ENCODE measurements at places on chromosomes 3 and 15.

GRCh38 chr3:8555113-8555661 lies 53.6 kb downstream of the LMCD1 start:
- DNase-seq: no peak

GRCh38 chr15:49174902-49175301 lies 4.9 kb downstream of the GALK2 start:
- no peak for DNase-seq

DNA sequence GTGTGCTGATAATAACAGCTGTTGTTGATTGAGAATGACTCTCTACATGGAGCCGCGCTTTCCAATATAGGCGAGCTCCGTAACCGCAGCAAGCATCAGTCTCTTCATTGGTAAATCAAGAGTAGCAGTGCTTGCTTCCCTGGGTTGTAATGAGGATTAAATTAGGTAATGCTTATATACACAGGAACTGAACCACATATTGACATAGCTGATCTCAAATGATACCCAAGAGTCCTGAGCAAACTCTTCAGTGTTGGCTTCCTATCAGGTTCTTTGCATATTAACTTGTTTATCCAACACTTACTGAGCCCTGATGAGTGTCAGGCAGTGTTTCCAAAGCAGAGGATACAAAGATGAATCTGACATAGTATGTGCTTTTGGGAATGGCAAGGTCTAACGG lies 46.4 kb upstream of the SLCO3A1 start:
- no peak for DNase-seq

GRCh38 chr15:60854858-60855564 lies 374.1 kb downstream of the RORA start:
- DNase-seq: no peak

DNA sequence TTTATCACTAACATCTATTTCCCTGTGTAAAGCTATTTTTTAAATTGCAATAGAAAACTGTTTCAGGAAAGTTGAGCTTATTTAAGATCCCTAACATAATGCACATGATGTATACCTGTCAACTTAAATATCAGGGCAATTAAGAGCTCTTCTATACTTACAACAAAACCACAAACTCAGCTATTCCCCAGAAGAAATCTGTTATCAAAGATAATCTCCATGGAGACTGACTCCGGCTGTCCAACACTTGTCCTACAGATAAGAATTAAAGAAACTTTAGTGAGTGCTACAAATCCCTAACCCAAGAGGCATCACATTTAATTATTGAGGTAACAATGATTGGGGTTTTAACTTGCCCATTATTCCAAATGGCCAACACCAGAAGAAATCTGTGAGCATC lies 3.4 kb downstream of the SELENOK start:
- DNase-seq: no peak

DNA sequence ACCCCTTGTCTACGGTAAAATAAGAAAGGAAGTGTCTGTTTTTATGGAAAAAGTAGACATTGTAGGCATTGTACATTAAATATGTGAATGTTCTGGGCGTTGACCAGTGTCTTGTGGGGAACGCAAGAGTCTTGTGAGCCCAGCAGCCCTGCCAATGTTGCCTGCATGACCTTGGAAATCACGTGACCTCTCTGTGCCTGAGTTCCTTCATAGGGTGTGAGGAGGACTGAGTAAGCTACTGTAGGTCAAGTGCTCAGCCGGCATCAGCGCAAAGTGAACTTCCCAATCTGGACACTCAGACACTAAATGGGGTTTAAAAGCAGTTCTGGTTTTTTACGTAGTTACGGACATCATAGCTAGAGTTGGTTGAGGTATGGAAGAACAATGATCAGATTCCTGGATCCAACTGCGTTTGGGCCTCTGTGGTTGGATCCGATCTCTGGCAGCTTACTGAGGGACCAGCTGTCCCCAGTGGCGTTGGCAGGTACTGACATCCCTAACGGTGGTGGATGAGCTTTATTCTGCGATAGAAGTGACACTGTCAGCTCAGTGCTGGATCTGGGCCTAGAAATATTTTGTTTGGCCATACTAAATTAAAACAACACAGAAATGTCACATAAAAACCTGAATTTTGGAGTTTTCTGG lies 63.8 kb downstream of the SPSB4 start:
- DNase-seq: no peak

DNA sequence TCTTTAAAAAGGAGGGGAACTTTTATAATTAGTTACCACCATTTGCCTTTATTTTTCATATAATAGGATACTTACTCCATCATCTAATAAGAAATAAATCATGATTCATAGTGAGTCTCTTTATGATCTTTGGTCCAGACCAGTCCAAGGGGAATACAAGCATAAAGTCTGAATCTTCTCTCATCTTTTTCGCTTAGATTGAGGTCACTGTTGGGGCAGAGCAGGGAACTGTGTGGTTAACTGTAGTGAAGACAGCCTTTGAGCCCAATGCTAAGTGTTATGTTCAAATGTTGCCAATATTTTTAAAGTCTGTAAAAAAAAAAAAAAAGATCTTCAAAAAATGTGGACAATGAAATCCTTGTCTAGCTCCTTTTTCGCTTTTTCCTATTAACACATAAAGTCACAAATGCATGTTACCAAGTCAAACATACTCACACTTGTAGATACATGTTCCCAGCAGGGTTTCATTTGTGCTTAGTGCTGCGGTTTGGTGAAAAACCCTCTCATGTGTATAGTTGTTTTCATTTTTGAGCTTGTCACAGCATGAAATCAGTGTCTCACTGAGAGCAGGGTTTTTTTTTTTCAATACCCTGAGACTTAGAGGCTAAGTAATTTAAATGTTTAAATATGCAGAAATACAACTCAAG lies 72.1 kb downstream of the EPHA3 start:
- no peak for DNase-seq

DNA sequence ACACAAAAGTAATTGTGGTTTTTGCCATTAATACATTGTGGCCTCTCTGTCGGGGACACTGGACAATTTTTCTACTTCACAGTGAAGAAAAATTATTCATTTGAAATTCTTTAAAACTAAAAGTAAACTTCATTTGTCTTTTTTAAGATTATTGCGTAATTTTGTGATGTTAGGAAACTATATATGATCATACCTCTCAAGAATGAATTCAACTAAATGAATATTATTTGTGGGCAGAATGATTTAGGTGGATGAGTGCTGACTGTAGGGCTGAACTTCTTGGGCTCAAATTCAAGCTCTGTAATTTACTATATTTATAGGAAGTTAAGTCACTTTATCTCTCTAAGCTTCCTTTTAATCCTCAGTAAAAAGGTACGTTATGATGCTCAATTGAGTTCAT lies 441.2 kb downstream of the ROBO1 start:
- DNase-seq: no peak

- no peak for DNase-seq
Measured at GRCh38 chr3:167084545-167084944, 295.6 kb downstream of the ZBBX start.

DNA sequence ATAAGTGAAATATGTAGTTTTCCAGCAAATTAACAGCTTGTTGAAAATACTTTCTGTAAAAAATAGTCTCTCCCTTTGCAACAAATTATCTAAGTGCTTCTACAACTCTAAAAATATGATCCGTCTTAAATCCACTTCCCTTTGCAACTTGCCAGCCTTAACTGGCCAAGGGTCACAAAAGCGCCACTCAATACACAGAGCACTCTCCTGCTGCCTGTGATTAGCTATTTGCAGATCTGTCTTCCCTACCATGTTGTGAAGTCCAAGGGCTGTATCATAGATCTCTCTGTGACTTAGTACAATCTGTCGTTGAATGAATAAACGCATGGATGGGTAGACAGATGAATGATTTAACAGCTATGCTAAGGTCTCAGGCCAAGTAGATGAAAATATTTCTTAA lies 76.2 kb downstream of the ITGB5 start:
- no peak for DNase-seq

DNA sequence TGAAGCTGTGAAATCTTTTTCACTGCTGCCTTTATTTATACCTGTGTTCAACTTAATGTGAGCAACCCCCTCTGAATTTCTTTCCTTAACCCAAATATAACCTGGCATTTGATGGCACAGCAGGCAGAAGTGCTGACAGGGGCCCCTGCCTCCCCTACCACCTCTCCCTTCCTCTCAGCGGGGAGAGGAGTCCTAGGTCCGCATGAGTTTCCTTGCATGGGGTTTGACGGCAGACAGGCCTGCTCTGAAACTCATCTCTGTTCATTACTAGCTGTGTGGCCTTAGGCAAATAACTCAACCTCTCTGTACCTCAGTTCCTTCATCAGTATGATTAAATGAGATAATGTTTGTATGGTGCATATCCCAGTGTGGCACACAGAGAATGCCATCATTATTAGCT lies 79.7 kb downstream of the SEC22A start:
- no peak for DNase-seq

- DNase-seq: no peak
Measured at GRCh38 chr3:133115176-133115575, 77.0 kb downstream of the TMEM108 start.

DNA sequence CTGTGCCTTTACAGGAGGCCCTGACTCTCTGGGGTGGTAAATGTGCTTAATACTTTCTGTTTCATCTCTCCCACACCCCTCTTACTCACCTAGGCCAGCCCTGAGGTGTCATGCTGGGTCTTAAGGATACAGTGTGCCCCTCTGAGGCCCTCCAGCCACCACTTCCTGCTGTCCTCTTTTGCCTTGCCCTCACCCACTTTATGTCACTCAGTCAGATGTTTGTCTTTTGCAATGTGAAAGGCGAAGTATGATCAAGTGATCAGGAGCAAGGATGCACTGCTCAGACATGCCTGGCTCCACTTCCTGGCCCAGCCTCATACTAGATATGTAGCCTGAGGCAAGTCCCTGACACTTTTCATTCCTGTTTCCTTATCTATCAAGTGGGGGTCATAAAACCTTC lies 339.0 kb upstream of the NR2E3 start:
- DNase-seq: no peak

DNA sequence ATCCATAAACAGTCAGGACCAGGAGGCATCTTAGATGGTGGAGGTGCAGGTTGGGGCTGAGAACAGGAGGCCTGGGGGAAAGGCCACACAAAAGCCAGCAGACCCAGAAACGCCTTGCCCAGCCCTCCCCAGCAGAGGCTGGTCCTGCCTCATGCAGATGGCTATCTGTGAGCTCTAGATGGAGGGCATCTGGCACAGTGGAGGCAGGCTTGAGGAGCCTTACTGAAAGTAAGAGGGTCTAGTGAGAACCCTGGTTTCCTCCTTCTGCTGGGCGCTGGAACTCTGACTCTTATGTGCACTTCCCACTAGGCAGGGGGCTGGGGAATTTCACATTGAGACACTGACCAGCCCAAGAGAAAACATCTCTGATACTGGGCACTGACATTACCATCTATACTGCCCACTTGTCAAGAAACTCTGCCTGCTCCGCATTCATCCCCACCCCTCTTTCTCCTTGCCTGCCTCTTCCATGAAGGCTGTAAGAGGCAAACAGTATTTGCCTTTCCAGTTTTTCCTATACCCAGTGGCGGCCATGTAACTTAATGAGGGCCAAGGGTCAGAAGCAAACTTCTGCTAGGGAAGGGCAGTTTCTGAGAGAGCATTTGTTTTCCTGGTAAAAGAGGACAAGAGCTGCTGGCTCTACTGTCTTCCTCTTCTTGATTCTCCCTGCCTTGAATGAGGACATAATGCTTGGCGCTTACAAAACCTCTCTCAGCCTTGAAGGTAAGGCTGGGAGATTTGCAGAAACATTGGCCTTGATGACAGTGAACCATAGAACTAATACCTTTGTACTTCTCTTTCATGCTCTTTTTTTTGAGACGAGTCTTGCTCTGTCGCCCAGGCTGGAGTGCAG lies 4.4 kb upstream of the SCN5A start:
- no peak for DNase-seq

DNA sequence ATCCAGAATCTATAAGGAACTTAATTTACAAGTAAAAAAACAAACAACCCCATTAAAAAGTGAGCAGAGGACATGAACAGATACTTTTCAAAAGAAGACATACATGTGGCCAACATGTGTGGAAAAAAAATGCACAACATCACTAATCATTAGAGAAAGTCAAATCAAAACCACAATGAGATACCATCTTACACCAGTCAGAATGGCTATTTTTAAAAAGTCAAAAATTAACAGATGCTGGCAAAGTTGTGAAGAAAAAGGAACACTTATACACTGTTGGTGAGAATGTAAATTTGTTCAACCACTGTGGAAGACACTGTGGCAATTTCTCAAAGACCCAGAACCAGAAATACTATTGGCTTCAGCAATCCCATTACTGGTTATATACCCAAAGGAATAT lies 830.0 kb upstream of the ALCAM start:
- no peak for DNase-seq

GRCh38 chr3:187445356-187445755 lies 77.2 kb downstream of the RTP4 start:
- DNase-seq: no peak

- no peak for DNase-seq
Measured at GRCh38 chr15:33242669-33243191, 48.2 kb upstream of the FMN1 start.

- no peak for DNase-seq
Measured at GRCh38 chr15:42591238-42591934, 16.0 kb downstream of the STARD9 start.

GRCh38 chr3:3340965-3341895 lies 161.7 kb upstream of the CRBN start:
- DNase-seq: no peak

All from GOT3 (cell line).